ENCODE measurements at places on chromosomes 3 and 15.

GRCh38 chr15:72934921-72935320 is 117.3 kb upstream of the NEO1 start:
- no peak for DNase-seq

- DNase-seq, result no peak
Measured at GRCh38 chr3:159652452-159652851, 336.2 kb upstream of the IL12A start.

- DNase-seq, result no peak
Measured at GRCh38 chr15:41883484-41883825, 10.4 kb downstream of the SPTBN5 start.

- DNase-seq, result no peak
Measured at GRCh38 chr3:120506828-120507774, 56.3 kb upstream of the FSTL1 start.

GRCh38 chr15:77066971-77067690 is 3.8 kb downstream of the TSPAN3 start:
- no peak for DNase-seq

DNA sequence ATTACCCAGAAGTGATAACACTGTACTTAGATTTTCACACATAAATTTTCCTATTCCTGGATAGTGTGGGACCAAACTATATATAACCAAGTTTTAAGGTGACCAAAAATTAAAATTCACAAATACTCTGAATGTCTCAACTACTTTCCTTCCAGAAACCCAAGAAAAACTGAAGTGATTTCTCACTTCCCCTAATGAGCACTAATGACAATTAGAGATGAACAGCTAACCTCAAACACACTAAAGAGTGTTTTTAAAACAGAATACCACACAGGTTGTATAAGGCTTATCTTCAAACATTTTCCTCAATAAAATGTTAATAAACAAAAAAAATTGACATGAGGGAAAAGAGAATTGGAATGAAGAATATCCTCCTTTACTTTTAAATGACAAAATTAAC is 188.2 kb downstream of the ZBTB20 start:
- no peak for DNase-seq

- no peak for DNase-seq
Measured at GRCh38 chr3:50610181-50610971, 1.2 kb downstream of the CISH start.

DNA sequence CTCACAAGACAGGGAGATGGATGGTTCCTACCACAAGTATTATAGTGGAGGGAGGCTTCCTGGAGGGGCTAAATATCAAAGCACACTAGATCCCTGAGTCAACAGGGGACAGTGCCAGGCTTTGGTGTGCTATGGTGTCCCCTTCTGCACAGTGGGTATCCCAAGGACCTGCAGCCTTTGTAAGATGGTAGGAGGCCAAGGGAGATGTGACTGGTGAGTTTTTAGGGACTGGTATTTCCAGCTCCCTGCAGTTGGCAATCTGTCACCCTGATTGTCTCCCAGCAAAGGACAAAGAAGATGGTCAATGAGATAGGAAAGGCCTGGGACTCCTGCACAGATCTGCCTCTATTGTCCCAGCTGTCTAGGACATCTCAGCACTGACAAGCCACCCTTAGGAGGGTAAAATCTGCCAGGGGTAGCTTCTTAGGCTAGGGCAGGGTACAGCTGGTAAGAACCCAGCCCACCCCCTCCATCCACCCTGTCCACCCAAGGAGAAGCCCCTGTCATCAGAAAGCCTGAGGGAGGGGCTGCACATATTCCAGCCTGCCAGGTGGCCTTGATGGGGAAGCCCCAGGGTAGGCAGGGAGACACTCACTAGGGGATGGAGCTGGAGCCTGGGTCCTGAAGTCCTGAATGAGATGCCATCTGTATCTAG is 631 bp downstream of the CYP1A1 start:
- DNase-seq, result no peak

GRCh38 chr3:179179256-179179655 is 31.1 kb downstream of the PIK3CA start:
- no peak for DNase-seq

DNA sequence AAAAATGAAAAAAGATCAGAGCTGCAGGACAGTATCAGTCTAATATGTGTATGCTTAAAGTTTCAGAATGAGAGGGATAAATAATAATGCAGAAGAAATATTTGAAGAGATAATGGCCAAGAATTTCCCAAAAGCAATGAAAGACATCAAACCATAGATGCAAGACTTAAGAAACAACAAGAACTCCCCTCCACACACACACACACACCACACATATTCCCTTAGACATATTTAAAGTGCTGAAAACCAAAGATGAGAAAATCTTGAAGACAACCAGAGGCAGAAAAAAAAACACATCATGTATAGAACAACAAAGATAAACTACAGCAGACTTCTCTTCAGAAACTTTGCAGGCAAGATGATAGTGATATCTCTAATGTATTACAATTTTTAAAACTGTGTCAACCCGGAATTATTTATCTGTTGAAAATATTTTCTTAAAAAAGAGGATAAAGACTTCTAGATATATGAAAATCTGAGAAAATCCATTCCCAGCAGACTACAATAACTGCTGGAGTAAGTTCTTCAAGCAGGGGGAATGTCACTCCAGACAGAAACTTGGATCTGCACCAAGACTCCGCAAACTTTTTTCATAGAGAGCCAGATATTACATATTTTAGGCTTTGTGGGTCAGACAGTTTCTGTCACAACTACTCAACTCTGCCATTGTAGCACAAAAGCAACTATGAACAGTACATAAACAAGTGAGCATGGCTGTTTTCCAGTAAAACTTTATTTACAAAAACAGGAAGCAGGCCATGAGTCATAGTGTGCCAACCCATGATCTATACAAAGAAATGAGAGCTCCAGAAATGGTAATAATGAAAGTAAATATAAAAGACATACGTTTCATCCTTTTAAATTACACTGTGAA is 223.4 kb upstream of the CGNL1 start:
- DNase-seq, result no peak

- DNase-seq, result no peak
Measured at GRCh38 chr3:73056014-73056844, 5.2 kb upstream of the EBLN2 start.

DNA sequence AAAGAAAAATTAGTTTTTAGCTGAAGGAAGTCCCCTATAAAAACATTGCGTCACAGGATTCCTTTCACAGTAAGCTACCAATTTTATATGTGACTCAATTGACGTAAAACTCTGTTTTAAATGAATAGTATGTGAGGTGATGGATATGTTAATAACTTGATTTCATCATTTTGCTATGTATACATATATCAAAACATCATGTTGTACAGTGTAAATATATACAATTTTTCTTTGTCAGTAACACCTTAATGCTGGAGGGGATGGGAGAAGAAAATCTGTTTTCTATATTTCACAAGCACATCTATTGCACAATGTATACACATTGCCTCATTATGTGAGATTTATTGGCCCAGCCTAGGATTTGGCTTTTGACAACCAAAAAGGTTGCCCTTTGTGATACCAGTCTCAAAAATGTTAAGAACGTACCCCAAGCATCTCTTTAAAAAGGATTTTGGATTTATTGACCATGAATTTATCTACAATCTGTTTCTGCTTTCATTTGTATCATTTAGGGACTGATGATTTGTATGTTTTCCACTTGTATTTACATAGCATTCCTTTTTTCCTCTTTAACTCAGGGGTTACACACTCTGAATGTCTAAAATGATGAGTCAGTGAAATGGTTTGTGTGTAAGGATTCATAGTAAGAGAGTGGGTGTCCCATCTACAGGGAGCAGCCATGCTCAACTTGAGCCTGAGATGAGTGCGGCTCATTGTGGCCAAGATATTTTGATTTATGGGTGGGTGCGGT is 62.6 kb downstream of the CRTC3 start:
- DNase-seq, result no peak

All from stimulated activated CD4-positive, alpha-beta T cell treated with anti-CD3 and anti-CD28 coated beads, Interleukin-12 subunit alpha, Interleukin-12 subunit beta, amount 100 ng/mL, for 24 hours (primary cell).